WERI-Rb-1 (cell line): ENCODE measurements at places on chromosomes 13 and 19.

- no peak for DNase-seq
Observed at GRCh38 chr13:67651908-67652465, 421.9 kb upstream of the PCDH9 start.

DNA sequence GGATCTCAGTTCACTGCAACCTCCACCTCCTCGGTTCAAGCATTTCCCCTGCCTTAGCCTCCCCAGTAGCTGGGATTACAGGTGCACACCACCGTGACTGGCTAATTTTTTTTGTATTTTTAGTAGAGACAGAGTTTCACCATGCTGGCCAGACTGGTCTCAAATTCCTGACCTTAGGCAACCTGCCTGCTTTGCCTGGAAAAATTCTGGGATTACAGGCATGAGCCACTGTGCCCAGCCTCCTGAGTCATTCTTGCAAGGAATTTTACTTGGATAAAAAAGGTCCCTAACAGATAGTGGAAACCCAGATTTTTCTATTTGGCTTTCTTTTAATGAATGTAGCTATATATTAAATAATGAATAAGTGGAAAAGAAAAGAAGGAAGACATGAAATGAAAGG is 449.9 kb upstream of the ATXN8OS start:
- DNase-seq: no peak

DNA sequence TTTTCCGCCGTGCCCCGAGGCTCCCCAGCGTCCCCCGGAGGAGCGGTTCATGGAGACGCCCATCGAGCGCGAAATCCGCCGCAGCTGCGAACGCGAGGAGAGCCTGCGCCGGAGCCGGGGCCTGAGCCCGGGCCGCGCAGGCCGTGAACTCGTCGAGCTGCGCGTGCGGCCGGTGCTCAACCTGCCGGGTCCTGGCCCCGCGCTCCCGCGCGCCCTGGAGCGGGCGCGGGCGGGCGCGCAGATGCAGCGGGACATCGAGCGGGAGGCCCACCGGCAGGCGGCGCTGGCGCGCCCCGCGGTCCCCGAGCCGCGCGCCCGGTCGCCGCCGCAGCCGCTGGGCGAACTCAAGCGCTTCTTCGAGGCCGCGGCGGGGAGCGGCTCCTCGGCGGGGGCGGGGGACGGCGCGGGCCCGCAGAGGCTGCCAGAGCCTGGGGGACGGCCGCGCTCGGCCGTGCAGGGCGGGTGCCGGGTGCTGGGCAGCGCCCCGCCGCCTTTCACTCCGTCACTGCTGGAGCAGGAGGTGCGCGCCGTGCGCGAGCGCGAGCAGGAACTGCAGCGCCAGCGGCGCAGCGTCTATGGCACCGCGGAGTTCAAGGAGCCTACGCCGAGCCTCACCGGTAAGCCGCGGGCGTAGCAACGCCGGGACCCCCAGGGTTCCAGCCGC is 807 bp downstream of the MISP3 start:
- DNase-seq: peak; percentile 67

DNA sequence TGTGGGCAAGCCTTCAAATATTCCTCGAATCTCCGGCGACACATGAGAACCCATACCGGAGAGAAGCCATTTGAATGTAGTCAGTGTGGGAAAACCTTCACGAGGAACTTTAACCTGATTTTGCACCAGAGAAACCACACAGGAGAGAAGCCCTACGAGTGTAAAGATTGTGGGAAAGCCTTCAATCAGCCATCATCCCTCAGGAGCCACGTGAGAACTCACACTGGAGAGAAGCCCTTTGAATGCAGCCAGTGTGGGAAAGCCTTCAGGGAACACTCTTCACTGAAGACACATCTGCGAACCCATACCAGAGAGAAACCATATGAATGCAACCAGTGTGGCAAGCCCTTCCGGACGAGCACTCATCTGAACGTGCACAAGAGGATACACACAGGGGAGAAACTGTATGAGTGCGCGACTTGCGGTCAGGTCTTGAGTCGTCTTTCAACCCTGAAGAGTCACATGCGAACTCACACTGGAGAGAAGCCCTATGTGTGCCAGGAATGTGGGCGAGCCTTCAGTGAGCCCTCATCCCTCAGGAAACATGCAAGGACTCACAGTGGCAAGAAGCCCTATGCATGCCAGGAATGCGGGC is 28.8 kb downstream of the ZNF333 start:
- DNase-seq: no peak

DNA sequence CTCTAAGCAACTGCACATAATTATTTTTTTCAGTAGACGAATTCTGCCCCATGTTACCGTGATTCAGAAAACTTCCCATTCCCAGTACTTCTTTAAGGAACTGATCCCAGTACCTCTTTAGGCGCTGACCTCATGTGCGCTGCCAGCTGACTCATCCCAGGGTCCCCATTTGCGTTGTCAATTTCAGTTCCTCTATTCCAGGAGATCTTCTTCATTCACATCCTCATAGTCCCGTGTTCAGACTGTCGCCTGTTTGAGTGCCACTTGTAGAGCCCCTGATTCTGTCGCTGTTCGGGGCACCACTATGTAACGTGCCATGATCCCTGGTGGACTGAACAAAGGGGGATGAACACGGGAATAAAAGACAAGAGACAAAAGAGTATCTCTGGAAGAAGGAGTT is 16.4 kb downstream of the FPR3 start:
- DNase-seq: no peak

GRCh38 chr13:91889641-91890040 is 491.2 kb downstream of the GPC5 start:
- no peak for DNase-seq
